Stimulated activated CD4-positive, alpha-beta T cell treated with anti-CD3 and anti-CD28 coated beads, Interleukin-4, amount 100 ng/mL, for 1 hour (primary cell): ENCODE measurements at places on chromosomes 13 and 19.

DNA sequence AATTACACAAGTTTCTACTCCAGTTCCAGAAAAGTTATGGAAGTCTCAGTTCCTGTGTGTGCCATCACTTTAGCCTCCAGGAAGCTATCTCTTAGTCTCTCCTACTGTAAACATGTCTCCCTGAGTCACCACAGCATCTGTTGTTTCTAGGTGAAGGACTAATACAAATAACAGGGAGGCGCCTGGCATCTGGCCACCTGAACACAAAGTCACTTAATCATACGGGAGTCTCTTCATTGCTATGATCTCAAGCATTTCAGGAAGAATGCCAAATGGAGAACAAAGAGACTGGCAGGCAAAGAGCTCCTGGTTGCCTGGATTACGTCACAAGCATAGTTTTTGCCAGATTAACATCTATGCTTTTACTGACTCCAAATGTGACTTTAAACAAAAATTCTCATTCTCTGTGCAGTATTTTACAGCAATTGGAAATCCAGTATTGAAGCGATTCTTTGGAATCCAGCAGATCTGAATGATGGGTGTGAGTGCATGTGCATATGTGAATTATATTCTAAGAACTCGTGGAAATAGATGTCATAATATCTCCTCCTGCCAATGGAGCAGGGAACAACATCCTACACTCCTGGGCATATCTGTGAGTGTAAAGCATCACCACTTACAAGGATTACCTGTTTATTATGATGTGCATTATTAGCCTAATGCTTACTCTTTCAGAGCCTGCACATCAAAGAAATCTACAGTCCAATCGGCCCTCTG, 572.8 kb downstream of the PCDH9 start:
- DNase-seq, result no peak

GRCh38 chr19:54451997-54452396, 3.0 kb downstream of the LENG8 start:
- no peak for DNase-seq

DNA sequence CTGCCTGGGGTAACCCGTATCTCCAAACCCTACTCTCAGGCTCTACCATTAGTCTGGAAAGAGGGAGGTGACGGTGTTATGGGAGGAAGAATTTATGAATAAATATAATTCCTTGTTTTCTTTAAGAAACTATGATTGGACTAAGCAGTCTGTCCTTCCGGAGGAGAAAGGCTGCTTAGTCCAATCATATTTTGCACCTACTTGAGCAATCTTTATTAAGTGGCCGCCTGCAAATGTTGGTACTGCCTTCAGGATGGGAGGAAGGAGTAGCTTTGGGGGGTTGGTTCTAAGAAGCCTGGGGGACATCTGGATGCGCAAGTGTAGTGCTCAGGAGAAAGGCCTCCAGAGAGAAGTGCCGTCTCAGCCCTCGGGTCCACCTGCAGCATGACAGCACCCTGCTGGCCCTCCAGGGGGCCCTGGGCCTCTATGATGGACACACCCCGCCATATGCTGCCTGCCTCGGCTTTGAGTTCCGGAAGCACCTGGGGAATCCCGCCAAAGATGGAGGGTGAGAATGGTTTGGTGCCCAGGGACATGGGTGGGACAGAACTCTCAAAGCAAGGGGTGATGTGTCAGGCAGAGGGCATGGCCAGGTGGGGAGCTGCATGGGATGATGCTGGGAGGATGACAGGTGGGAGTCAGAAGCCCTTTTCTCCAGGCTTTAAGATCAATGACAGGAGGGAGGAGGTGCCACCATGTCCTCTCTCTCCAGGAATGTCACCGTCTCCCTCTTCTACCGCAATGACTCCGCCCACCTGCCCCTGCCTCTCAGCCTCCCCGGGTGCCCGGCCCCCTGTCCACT, 4.1 kb downstream of the ACP4 start:
- peak; percentile 44 for DNase-seq

GRCh38 chr13:25330541-25330940, 29.1 kb downstream of the NUP58 start:
- no peak for DNase-seq

GRCh38 chr19:12092065-12092867, 27.7 kb downstream of the ZNF844 start:
- peak; percentile 69 for DNase-seq
